ENCODE measurements at places on chromosomes 13 and 19.

- DNase-seq, result no peak
These were observed 17.9 kb downstream of the ALG5 start for GRCh38 chr13:36981156-36981743.

DNA sequence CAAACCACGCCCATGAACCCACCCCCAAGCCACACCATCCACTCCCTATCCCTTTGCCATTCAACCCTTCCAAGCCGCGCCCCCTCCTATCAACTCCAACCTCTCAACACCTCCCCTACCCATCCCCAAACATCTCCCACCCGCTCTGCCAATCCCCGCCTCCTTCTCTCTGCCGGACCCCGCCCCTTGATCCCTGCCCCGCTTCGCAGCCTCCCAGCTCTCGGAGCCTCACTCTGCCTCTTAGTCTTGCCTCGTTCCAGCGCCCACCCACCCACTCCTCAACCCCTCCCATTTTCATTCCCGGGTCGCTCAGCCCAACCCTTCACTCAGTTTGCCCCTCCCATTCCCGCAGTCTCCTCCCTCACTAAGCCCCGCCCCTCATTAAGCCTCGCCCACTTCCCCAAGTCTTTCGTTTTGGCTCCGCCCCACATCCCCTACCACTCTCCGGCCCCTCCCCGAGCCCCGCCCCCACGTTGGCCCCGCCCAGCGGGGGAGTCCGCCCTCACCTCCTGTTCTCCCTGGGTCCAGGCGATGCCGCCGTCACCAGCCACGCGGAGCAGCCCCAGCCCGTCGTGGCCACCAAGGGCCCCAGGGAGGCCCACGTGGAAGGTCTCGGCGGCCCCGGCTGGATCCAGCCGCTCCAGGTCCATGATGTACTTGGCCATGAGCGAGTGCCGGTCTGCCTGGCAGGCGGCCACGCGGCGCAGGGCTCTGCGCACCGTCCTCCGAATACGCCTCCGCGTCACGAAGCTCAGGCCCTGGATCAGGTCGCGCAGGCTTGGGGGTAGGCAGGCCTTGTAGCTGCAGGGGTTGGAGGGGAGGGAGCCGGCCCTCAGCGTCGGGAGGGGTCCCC, 5.7 kb downstream of the JAK3 start:
- DNase-seq, result peak; percentile 34

GRCh38 chr13:97975848-97976609, 22.6 kb downstream of the IPO5 start:
- DNase-seq, result peak; percentile 87

- DNase-seq, result peak; percentile 37
These were observed at the start of gene KEAP1 for GRCh38 chr19:10503002-10503789. Gene KEAP1, minus strand, starts transcription at chr19:10503356. Its CDS starts 3,323 bp downstream, at chr19:10500033.

GRCh38 chr13:98940325-98941001, 37.4 kb downstream of the DOCK9 start:
- DNase-seq, result no peak

DNA sequence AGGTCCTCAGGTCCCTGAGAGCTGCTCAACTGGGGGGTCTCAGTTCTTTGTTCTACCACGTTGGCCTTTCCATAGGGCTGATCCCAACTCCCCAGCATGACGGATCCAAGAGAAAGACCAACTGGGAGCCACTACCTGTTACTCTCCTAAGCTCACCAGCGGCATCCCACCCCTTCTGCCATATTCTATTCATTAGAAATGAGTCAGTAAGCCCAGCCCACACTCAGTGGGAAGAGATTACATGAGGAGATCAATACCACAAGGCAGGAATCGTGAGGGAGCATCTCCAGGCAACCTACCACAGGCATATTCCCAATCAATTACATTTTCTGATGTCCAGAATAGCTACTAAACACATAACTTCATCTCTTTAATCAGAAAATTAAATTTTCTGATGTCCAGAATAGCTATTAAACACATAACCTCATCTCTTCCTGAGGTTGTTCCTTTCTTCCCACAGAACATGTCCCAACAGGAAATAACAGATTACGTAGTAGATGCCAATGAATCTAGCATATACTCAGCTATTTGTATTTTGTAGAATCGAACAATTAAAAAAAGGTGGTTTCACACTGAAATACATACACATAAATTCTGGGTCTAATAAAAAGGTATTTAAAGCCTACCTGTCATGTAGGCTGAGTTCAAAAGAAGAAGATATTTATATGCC, 708.1 kb upstream of the ARGLU1 start:
- no peak for DNase-seq

- DNase-seq, result no peak
These were observed 8.4 kb upstream of the DCUN1D2 start for GRCh38 chr13:113498905-113499304.

- DNase-seq, result no peak
These were observed at the start of gene ZNF112 for GRCh38 chr19:44356383-44357111. Gene ZNF112, minus strand, starts transcription at chr19:44356680. Its CDS starts 16,141 bp downstream, at chr19:44340539.

- DNase-seq, result no peak
These were observed 3.4 kb downstream of the EVI5L start for GRCh38 chr19:7833225-7834099.

GRCh38 chr13:24230428-24231072, 70.0 kb downstream of the SPATA13 start:
- no peak for DNase-seq

DNA sequence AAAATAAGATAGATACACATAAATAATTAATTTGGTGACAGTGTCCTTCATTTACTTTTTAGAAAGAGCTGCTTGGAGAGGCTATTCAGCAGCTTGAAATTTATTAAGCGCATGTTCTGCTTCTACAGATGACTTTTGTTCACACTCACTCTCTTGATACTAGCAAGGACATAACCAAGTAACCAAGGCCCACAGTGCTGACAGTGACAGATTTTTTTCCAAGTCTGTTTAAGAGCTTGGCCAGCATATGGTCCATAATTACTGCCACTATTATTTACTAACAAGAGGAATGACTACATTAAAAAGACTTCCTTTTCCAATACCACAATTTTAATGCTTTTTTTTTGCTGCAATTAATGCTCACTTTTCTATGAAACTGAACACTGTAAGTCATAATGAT, 673.7 kb upstream of the MIR17HG start:
- no peak for DNase-seq

GRCh38 chr13:96984051-96984508, 10.2 kb downstream of the OXGR1 start:
- no peak for DNase-seq

- no peak for DNase-seq
These were observed 22.1 kb downstream of the LATS2 start for GRCh38 chr13:21039097-21039800.

GRCh38 chr19:58563823-58564222, 5.4 kb upstream of the UBE2M start:
- DNase-seq, result no peak

All from activated T-helper 9 cell treated with anti-CD3 and anti-CD28 coated beads, Interleukin-2, amount 50 U/mL, for 16 hours (primary cell).